ENCODE measurements at places on chromosomes 5 and 9. TPM values are rescaled to one million over a fixed set of nuclear protein-coding genes. Genes with fewer than 3 reads are reported as not detected.

Gene HAUS6
- 19.1 TPM for total RNA-seq

Gene GPSM1
- 9.5 TPM for total RNA-seq

Gene NRG2
- not detected for total RNA-seq

Gene CKS2
- total RNA-seq: 138 TPM

Gene IFNA4
- total RNA-seq: not detected

Gene HAVCR1
- not detected for total RNA-seq

Gene DND1
- total RNA-seq: 1.2 TPM

Gene FBN2
- total RNA-seq: 0.08 TPM

Gene ZBTB26
- total RNA-seq: 12.2 TPM

Gene ARHGEF28
- 77.5 TPM for total RNA-seq

Gene TEK
- total RNA-seq: not detected

Gene HEMGN
- total RNA-seq: not detected

Gene PCDHGA4
- not detected for total RNA-seq

Gene HTR1A
- not detected for total RNA-seq

Gene PALM2AKAP2
- total RNA-seq: 2.1 TPM

Gene IL13
- total RNA-seq: not detected

Gene NSG2
- not detected for total RNA-seq

Gene ZDHHC11B
- total RNA-seq: not detected

Gene FGF10
- total RNA-seq: not detected

Gene TSLP
- not detected for total RNA-seq

Data from PC-9 (cell line).